Breast epithelium (tissue), 4 donors: ENCODE measurements at places on chromosomes 3 and 15. TPM values are rescaled to one million over a fixed set of nuclear protein-coding genes. Genes with fewer than 3 reads are reported as not detected.

- no peak for DNase-seq
- no peaks in the 10 kb centered on the region for H3K36me3 ChIP-seq
- no peak overlapping the region for H3K27ac ChIP-seq
- no peaks in the 10 kb centered on the region for H3K4me1 ChIP-seq
- H3K27me3 ChIP-seq: no peaks in the 10 kb centered on the region
These were observed 129.7 kb downstream of the WNT7A start for GRCh38 chr3:13750215-13750614.

DNA sequence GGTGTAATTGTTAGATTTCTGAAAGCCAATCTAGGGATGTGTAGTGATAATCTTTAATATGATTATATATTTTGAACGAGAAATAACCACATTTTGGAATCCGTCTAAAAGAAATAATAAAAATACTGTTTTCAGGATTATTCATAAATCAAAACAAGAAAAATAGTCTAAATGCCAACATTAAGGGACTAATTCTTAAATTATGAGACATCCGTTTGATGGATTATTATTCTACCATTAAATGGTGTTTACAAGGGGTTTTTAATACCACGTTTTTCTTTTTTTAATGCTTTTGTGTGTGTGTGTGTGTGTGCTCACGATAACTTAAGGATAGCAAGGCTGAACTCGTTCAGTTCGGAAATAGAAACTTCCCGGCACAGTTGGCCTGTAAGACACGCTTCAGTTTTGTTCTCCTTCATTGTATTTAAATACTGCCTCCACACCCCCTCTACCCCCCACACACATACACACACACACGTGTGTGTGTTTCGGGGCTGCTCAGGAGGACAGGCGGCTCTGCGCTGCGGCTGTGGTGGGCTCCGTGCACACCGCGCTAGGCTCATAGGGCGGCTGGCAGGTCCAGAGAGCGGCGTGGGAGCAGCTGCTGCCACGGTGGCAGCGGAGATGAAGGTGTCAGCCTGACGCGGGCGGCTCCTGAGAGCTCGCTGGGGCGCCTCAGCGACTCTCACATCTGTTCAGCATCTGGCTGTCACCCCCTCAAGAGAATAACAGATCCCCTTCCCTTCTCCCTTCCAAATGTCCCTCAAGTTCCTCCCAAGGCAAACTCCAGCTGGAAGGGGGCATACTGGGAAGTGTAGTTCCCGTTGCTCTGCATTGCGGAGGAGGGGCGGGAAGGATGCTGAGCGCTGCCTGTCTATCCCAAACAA is 23.0 kb upstream of the ANP32A start:
- H3K4me1 ChIP-seq: peaks cover 5% of the 10 kb centered on the region
- DNase-seq: no peak
- peak overlapping the region; percentile 36 for H3K4me3 ChIP-seq
- no peaks in the 10 kb centered on the region for H3K36me3 ChIP-seq
- H3K27me3 ChIP-seq: peaks cover 4% of the 10 kb centered on the region
- H3K27ac ChIP-seq: no peak overlapping the region

GRCh38 chr15:34374816-34375215 is 7.8 kb upstream of the LPCAT4 start:
- H3K27me3 ChIP-seq: no peaks in the 10 kb centered on the region
- H3K36me3 ChIP-seq: no peaks in the 10 kb centered on the region
- H3K4me3 ChIP-seq: no peak overlapping the region
- H3K4me1 ChIP-seq: no peaks in the 10 kb centered on the region

GRCh38 chr3:186996356-186996755 is 66.0 kb downstream of the ST6GAL1 start:
- no peaks in the 10 kb centered on the region for H3K27me3 ChIP-seq
- DNase-seq: no peak
- H3K27ac ChIP-seq: no peak overlapping the region

The OSTN gene
- total RNA-seq: not detected

DNA sequence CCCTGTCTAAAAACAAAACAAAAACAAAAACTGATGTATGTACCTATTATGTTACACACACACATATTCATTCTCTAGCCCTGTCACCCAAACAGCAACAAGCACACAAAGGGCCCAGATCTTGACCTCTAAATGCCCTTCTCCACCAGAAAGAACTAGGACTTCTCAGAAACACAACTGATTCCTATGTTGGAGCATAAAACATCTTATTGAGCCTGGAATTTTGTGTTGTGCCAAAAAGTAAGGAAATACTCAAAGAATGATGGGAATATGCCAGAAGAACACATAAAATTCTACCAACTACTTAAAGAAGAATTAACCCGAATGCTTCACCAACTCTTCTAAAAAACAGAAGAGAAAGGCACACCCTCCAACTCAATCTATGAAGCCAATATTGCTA is 66.7 kb upstream of the OCA2 start:
- H3K4me1 ChIP-seq: no peaks in the 10 kb centered on the region
- no peak overlapping the region for H3K27ac ChIP-seq
- H3K27me3 ChIP-seq: no peaks in the 10 kb centered on the region
- H3K4me3 ChIP-seq: no peak overlapping the region

The SNX22 gene
- 0.98 TPM for total RNA-seq
